NCI-H2029 treated with DMSO at 0.1 percent for 48 hours (cell line): ENCODE measurements at places on chromosomes 2 and 18.
A peak's percentile ranks its signal among the peaks of the same experiment; 100 is the strongest.

DNA sequence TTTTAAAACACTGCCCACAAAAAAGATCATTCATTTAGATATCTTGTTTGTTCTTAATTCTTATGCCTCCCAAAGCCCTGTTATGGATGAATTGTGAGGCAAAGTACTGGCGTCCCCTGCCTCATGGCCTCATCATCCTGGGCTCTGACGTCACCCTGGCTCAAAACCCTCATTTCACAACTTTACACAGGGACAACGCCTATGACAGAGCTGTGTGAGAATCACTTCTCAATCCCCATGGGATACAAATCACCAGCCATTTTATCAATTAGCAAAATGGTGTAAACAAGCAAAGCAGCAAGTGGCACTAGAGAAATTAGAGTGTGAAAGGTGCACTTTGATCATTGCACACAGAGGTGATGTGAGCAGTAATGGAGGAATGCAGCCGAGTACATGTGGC is 16.6 kb downstream of the FHOD3 start:
- DNase-seq, result no peak

DNA sequence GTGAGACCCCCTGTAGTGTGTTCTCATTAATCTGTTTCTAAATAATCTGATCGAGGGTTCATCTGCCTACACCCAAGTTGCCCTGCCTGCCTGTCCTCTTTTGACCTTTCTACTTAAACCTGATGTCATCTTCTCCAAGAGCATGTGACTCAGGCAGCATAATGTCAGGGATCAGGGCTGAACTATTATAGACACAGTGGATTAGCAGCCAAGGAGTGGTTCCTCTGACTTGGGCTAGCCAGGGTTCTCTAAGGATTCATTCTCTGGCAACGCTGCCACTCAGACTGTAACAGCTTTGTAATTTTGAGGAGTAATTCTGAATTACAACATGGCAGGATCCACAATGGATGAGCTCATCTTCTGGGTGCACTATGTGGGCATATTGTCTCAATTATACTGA is 124.0 kb downstream of the MDH1 start:
- no peak for DNase-seq

- no peak for DNase-seq
These were observed 213.0 kb downstream of the TNS1 start for GRCh38 chr2:217789736-217790181.

DNA sequence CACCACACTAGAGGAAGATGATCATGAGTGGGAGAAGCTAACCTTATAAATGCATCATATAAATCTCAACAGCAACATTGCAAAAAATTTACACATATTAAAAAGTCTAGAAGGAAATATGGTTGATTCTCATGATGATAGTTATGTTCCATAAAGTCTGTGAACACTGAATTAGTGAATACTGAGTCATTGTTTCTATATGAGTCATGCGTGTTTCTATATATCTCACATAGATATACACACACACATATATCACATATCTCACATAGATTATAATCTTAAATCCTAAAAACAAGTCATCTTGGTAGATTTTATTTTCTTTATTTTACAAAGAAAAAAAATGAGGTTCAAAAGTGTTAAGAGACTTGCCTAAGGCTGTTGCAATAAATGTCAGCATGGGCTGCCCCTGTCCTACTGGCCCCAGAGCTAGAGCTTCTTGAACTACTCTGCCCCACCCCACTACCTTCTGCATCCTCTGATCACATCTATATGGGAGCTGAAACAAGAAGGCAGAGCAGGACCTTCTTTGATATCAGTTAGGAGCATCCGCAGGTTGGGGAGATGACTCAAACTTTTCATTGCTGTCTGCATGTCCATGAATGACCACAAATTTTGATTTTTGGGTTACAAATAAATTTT is 81.8 kb upstream of the ADAM23 start:
- no peak for DNase-seq

DNA sequence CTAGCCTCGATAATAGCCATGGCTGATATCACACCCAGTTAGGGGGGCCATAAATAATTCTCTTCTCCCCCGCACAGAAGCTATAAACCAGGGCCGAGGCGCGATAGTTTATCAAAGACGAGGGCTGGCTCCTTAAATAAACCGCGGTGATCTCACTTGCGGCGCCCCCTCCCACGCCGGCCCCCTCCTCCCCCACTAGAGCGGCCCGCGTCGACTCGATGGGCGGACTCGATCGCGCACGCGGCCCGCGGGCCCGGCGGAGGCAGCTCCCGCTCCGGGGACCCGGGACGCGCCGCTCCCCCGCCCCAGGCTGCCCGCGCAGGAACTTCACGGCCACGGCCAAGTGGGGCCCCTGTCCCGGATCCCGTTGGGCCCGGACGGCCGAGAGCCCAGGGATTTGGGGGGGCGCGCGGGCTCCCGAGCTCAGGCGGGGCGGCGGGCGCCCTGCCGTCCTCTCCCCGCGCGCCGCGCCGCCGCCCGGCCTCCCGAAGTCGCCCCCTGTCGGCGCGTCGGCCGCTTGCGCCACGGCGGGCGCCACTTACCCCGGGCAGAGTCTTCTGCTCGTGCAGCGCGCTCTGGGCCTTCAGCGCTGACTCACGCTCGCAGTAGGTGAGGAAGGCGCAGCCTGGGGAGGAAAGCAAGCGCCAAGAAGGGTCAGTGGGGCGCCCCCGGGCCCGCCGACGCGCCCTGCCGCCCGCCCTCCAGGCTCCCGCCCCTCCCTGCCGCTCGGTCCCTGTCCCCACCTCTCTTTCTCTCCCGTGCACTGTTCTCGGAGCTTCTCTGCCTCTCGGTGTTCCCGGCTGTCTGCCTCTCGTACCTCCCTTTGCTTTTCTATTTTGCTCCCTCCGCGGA is 80.4 kb downstream of the CELF4 start:
- no peak for DNase-seq

GRCh38 chr2:218860950-218861381 is 1.4 kb downstream of the WNT6 start:
- DNase-seq, result no peak

DNA sequence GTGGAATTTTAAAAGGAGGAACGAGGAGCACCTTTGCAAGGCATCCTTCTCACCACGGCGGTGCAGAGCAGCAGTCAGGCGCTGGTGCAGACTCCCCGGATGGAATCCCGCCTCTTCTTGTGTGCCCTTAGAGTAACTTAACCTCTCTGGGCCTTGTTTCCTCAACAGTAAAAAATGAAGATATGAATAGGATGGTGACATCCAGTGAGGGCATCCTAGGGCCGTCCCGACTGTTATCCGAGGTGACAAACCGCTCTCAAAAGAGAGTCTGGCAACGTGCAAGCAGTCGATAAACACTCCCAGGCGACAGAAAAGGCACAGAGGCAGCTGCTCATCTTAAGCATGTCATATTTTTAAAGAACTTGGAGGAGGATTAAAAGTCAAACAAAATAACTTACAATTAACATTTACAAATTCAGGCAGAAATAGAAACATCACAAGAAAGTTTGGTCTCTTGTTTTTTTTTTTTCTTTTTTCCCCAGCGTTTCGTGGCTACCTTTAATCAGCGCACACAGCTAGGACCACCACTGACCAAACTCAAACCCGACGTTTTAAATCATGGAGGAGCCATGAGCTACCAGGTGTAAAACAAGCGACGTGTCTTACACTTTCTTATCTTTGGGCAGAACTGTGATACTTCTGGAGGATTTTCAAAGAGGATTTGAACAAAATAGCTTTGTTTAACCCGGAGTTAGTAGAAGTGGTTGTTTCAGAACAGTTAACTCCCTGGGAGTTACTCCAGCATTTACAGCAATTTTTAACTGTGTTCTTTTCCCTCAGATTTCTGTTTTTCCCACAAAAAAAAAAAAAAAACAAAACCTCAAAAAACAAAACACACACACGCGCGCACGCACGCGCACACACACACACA is 2.1 kb downstream of the MBP start:
- DNase-seq, result no peak

DNA sequence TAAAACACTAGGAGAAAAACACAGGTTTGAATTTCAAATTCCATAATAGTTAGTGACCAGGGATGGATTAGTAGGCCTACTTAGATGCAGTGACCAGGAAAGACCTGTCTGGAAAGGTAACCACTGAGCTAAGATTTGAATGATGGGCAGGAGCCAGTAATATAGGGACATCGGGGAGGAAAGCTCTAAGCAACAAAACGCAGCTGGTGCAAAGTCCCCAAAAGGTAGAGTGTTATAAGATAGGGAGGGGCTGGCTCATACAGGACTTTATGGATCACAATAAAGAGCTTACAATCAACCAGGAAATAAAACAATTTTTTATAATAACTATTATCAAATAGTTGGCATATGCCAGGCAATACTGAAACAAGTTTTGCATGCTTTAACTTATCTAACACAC is 849.4 kb downstream of the LRRTM4 start:
- DNase-seq, result no peak

- no peak for DNase-seq
These were observed 30.0 kb downstream of the ADCYAP1 start for GRCh38 chr18:934518-935133.

GRCh38 chr2:156115338-156115737 is 217.2 kb downstream of the NR4A2 start:
- DNase-seq, result no peak

- no peak for DNase-seq
These were observed 12.0 kb upstream of the ARHGAP15 start for GRCh38 chr2:143117225-143117624.

GRCh38 chr2:40556739-40557138 is 104.8 kb upstream of the SLC8A1 start:
- no peak for DNase-seq

DNA sequence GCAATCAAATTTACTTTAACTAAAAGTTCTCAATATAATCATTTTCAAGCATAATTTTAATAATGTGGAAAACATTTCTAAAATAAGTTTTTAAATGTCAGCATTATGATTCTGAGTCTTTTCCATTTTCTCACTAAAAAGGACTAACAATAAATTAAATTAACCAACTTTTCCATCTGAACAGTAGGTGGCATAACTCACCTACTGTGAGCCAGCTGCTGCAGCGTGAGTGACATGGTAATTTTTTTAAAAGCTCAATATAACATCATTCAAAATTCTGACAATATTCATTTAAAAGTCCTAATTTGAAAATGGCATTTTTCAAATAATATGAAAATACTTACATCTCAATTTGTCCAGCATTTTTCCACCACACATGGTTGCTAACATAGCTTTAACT is 66.5 kb downstream of the DTNB start:
- DNase-seq, result no peak

GRCh38 chr2:9422321-9423099 is 818 bp downstream of the ITGB1BP1 start:
- DNase-seq, result peak; percentile 5

DNA sequence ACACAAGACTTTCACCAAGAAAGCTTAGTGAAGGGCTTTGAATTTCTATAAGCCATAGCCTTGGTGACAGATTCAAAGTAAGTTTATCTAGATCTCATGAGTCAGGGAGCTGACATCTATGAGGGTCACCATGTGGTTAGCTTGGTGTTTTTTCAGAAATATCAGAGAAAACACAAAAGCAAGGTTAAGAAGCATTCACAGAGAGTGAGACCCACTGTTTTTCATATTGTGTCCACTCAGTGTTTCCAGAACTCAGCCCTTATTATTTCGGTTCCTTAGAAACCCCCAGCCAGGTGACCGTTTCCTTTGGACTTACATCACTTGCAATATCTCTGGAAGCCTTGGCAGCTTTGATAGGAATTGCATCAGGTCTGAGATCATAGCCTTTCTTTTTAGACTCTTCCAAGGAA is 76.6 kb downstream of the NEB start:
- no peak for DNase-seq

DNA sequence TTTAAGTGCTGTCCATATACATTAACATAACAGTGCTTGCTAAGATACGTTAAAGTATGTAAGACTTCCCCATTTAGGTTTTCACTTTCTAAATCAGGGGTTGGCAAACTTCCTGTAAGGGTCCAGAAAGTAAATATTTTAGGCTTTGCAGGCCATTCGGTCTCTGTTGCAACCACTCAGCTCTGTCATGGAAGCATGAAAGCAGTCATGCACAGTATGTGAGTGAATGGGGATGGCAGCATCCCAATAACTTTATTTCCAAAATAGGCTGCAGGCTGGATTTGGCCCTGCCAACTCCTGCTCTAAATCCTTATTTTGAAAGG is 128.7 kb downstream of the PLA2R1 start:
- DNase-seq, result no peak

- no peak for DNase-seq
These were observed 87.4 kb upstream of the CAPN13 start for GRCh38 chr2:30894498-30895119.

DNA sequence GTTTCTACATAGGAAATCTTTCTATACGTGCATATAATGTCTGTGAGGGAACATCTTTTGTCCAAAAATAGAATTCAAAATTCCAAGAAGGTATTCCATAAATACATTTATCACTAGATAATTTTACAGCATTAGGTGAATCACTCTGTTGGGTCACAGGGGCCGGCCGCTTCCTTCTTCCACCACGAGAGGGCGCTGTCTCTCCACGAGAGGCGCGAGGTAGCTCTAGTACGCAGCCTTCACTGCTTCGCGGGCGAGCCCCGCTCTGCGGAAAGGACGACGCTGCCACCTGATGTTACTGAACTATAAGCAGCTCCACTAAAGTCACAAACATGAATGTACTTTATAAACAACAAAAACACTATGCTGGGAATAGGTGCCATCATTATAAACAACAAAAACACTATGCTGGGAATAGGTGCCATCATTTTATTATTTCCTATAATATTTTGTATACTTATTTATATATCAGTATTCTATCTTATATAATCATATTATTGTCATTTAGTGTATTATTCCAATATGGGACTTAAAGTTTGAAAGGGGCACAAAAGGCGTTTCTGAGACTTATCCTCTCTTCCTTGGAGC is 69.4 kb upstream of the REV1 start:
- DNase-seq, result peak; percentile 62

DNA sequence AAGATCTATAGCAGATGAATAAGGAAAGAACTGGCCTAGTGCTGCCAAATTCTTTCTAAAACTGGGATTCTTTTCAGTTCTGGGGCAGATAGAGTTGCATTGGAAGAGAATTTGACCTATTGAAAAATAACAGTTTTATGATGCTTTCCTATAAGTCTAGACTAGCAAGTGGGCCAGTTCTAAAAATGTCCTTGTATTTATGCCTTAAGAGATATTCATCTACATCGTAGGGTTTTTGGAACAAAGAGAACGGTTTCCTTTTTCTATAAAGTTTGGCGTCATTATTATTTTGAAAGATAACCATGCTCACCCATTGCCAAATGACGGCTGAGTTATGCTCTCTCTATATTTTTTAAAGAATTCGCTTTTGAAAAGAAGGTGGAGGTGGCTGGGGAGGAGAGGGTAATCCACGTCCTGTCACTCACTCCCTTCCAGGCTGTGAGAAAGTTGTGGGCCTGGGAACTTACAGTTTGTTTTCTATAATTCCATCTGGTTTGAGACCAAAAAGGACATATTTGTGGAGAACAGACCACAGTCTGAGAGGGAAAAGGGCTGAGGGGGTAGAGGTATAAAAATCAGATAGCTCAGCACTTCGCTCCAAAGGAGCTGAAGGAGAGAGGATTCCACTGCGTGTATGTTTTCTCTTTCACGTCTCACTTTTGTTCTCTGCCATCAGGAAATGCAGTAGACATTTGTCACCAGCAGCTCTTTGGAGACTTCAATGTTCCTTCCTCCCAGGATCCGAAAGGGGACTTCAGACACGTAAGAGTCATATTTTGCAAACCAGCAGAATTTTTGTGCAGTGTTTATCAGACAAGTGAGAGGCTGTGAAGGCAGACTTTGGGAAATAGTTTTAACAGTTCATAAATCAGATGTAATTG is 281.9 kb upstream of the FN1 start:
- no peak for DNase-seq
